ENCODE measurements at places on chromosomes 4 and X.

DNA sequence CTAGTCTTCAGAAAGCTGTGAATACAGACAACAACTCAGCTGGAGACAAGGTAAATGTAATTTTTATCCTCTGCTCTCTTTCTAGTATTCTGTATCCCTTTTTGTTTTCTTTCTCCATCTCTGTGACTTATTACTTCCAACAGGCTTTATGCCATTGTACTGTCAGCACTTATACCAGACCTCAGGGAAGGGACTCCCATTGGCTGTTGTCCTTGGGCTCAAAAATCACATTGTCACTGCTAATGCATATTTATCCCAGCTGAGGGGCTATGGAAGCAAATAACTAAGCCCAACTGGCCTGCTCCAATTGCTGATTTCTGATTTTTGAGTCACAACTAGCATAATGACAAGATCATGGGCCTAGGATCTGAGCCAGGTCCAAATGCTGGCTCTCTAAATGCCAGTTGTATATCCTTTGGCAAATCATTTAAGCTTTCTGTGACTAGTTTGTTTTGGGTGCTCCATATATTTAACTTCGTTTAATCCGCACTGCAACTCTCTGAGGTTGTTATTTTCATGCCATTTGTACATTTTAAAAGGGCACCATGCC lies 395.1 kb upstream of the GNPDA2 start:
- DNase-seq = no peak

DNA sequence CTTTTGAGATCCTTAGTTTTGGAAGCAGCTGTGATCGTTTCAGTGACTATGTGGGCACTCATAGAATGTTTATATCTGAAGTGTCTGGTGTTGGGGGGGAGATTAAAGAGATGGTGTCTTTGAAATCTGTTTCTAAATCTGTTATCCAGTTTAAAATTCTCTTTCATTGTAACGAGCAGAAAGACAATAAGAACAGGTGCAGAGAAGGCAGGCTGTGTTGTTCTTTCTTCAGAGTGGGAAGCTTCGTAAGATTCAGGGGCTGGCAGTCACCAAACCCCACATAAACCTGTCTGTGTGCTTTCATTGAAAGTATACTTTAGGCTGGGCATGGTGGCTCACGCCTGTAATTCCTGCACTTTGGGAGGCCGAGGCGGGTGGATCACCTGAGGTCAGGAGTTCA lies 16.3 kb upstream of the DHRSX start:
- no peak for DNase-seq

DNA sequence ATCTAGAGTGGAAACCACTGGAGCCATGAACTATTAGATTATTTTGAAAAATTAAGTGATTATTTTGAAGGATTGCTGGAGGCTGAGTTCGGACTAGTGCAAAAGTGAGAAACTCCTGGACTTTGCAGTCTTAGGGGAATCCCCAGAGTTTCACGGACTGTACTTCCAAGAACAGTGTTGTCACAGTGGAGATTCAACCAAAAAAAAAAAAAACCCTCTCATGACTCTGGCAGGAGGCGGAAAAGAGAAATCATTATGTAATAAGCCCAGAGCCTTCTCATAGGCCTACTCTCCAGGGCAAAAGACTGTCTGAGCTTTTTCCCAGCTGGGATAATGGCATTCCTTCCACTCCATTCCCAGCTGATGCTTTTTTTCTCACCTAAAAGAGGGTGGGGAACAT lies 16.8 kb upstream of the C4orf51 start:
- no peak for DNase-seq

DNA sequence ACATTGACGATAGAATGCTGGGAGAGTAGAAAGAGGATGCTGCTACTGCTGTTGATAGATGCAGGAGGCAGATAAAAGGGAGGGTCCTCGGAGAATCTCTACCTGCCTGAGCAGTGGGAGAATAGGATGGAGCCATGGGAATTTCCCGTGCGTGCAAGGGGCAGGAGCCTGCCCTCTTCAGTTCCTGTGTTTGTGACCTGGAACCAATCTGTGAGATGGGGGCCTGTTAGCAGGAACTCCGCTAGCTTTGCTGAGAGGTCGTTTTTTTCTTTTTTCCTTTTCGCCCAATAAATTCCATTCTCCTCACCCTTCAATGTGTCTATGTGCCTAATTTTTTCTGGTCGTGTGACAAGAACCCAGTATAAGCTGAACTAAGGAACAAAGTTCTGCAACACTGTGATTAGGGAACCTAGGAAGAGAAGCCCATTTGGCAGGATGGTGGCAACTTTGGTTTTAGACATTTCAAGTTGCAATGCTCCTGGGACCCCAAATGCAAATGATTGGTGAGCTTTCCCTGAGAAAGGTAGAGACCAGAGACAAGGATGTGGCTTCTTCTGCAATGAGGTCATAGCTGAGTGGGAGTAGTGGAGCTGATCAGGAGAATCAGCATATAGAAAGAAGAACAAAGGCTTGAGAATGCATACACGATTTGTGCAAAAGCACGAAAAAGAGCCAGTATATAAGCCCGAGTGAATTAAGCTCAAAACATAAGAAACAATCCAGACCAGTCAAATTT lies 23.9 kb downstream of the SLC39A8 start:
- no peak for DNase-seq

DNA sequence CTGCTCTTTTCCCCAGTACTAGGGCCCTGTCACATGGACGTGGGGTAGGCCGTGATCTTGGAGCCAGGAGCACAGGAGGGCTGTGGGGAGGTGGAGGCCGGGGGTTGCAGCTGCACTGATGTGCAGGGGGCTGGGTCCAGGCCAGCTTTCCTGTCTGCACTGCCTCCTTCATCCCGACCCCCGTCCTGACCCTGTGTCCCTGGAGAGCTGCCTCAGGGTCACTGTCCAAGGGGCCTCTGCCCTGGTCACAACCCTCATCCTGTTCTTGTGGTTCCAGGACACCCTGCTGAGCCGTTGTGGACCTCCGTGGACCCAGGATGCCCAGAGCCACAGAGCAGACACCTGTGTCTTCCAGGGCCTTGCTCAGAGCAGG lies 91.7 kb upstream of the ADRA2C start:
- no peak for DNase-seq

GRCh38 chr4:157810137-157810774 lies 362.6 kb downstream of the GASK1B start:
- no peak for DNase-seq

DNA sequence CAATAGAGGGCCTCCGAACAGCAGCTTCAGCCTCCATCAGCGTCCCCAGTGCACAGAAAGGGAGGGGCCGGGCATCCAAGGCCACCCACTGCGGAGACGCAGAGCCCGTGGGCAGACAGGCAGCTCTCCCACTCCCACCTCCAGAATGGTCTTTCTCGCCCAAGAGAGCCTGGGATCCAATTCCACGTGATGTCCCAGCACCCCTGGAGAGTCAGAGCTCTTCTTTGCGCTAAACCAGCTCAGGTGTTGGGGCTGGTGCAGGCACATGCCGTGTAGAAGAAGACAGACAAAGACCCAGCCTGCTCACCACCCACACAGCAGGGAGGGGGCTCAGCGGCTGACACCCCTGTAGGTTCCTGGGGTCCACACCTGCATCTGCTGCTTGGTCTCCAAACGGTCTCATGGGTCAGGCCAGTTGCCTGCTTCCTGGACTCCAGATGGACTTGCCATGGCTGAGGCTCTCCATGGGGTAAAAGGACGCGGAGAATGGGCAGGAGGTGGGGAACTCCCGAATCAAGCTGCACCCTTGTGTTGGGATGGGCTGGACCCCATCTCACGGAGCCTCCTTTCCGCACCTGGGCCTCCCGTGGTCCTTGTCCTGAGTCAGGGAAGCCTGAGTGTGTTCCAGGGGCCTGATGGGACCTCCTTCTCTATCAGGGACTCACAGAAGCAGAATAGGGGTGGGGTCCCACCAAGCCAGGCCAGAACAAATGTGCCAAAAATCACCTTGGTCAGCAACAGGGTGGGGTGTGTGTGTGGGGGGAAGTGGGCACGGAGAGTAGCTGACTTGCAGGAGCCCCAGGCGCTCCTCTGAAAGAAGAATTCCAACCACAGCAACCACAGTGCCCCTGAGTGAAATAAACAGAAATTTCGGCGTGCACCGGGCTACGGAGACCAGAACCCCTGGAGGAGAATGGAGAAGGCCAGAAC lies 11.6 kb upstream of the ASMTL start:
- peak; percentile 21 for DNase-seq

Data from Caco-2 (cell line).